ENCODE measurements at places on chromosomes 2 and 18.

DNA sequence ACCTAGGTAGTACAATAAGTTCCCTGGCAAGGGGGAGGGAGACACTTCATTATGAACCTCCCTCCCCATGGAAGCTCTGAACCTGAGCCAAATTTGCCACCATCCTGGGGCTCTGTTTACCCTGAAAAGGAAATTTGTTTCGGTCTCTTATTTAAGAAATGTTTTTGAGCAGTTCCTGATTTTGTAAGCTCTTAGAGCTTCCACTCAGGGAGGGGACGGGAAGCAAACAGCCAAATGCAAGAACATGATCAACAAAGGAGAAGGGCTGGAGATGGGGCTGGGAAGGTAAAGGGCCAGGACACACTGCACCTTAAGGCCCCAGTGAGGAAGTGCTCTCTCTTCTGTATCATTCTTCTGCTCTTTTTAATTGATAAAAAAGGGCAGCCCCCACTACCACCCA is 117.9 kb downstream of the NRP2 start:
- no peak for DNase-seq

DNA sequence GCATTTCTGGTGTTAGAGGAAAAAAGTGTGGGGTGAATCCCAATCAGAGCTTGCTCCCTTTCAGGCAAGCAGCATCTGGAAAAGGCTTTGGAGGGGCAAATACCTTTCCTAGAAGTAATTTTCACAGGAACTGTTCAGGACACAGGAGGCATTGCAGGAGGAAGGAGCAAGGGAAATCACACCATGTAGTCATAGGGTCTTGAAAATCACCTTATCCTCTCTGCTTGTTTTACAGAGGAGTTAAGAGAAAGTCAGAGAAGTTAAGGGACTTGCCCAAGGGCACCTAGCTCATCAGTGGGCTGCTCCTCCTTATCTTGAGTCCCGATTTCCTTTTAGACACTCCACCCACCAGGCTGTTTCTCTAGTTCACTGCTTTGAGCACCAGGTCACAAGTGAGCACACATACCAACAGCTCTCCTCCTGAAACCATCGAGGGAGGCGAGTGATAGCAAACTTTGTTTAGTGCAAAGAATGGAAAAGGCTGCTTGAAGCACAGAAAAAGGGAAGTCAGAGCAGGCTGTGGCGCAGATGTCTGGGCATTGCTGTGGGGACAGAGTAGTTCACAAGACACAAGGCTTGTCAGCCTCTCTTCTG is 89.2 kb upstream of the CXCR4 start:
- peak; percentile 72 for DNase-seq

- DNase-seq: no peak
These were observed 31.9 kb upstream of the CEP68 start for GRCh38 chr2:65024149-65024829.

DNA sequence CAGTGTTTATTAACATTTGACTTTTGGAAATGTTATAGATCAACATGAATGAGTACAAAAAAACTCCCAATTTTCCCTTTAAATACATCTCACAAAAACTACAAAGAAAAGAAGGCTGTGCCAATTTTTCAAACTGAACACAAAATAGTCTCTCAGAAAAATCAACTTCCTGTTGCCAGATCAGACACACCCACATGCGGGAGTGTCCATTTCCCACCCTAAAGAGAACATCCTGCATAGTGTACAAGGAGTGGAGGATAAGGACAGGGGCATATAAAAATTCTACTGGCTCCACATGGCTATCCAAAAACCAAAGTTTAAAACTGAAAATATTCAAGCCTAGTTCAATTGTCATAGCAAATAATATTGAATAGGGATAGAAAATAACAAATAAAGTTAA is 165.3 kb downstream of the ATAD2B start:
- DNase-seq: no peak

- DNase-seq: no peak
These were observed 326.8 kb downstream of the LRRTM1 start for GRCh38 chr2:79977792-79978191.

DNA sequence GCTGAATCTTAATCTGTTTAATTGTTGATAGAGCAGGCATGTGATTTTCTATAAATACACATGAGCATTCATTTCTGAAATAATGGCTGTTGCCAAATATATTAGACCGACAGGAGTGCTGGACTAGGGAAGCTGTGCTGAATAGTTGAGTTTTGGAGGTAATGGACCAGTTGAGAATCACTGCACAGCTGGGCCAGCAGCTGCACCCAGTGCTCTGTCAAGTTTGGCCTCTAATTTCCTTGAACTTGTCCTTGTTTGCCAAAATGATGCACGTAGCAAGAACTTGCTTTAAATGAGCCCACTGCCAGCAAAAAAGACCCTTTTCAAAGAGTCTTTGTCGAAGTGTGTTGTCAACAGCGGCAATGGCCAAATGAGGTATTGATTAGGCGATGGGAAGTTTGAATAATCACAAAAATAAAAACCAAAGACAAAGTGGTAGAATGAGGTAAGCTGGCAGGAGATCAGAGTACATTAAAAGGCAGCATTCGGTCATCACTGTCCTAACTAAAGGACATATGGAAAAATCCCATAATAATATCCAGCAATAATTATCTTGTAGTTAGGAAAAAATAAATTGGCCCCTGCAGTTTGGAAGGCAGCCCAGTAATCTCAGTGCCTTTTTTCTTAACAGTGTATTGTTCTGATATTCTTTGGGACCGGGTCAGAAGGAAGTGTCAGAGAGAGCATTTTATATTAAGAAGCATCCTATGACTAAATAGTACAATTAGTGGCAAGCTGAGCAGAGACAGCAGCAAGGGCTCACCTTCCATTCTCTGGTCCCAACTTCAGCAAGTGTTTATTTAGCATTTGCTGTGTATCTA is 126.2 kb downstream of the RAPGEF4 start:
- no peak for DNase-seq

DNA sequence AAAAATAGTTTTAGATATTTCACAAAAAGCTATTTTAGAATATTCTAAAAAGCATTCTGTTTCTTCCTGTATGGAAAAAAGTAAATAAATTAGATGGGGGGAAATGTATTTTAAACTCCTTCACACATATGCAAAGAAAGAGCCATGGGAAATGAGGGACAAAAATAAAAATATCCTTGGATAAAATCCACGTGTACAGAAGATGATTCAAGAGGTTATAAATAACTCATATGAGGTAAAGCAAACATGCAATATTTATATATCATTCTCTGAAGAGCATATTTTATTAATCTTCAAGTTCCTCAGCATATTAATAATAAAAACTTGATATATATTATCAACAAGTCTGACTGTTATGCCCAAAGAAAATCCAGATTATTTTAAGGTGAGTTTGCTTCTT is 8.8 kb upstream of the GFPT1 start:
- DNase-seq: no peak

GRCh38 chr2:126935774-126936173 is 37.1 kb downstream of the TEX51 start:
- DNase-seq: no peak

- DNase-seq: no peak
These were observed 76.8 kb downstream of the ABI2 start for GRCh38 chr2:203404996-203405395.

DNA sequence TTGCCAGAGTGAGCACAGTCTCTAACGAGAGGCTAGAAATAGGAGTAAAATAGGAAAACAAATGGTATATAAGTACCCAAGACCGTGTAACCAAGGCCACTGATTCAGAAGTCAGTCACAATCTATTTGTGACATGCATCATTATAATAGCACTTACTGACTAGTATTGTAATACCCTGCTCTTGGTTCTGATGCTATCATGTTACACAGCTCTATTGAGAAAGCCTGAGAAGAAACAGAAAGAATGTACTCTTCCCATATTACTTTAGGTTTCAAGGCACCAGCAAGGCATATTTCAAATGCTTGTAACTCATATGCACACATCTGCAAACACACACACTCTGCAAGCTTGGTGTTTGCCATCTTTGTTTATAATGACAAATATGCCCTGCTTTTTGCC is 746.4 kb downstream of the SLC4A3 start:
- DNase-seq: no peak

- DNase-seq: no peak
These were observed 359.5 kb downstream of the RND3 start for GRCh38 chr2:150127995-150128394.

GRCh38 chr2:148913061-148913460 is 38.0 kb downstream of the KIF5C start:
- no peak for DNase-seq

DNA sequence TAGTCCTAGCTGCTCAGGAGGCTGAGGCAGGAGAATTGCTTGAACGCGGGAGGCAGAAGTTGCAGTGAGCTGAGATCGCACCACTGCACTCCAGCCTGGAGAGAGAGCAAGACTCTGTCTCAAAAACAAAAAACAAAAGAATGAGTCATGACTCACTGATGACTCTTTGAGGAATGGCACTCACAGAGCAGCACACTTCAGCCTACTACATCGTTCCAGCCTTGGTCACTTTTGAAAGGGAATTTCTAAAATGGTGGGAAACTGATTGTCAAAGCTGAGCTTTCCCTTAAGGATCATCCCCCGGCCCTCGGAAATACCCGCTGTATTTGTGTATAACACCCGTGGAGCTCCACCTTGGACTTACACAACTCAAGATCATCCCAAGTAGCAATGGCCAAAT is 217.3 kb upstream of the HS6ST1 start:
- DNase-seq: no peak

- no peak for DNase-seq
These were observed 1113.1 kb upstream of the NRXN1 start for GRCh38 chr2:52145005-52145404.

DNA sequence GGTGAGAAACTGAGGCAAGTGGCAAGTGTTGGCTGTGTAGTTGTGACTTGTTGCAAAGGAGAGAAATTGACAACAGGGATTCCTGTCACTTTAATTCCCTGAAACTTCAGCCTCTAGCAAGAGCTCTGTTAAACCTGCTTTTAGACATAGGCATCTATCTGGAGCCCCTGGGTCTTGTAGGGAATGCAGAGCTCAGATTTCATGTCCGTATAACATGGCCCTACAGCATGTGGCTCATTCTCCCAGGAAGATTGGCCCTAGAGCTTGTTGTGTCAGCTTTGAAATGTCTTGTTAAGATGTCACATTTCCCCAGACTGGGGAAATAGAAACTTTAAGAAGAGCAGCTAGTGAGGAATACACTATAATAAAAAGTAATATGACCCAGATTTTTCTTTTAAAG is 115.8 kb downstream of the POLE4 start:
- DNase-seq: no peak

DNA sequence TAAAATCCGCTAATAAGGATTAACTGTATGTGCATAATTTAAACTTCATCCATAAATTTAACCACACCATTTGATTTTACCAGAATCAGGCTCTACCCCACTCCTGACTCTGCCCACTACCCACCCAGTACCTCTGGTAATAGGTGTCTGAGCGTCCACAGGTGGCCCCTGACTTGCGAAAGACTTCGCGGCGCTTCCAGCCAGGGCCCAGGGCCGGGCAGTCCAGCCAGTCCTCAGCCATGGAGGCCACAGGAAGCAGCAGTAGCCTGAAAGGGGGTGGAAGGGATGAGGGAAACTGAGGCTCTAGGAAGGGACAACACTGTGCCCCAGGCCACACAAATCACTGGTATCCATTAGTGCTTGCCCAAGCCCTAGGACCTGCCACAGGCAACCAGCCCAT is 1.6 kb downstream of the MBD1 start:
- no peak for DNase-seq

- DNase-seq: no peak
These were observed 110.9 kb downstream of the NAB1 start for GRCh38 chr2:190759749-190760213.

DNA sequence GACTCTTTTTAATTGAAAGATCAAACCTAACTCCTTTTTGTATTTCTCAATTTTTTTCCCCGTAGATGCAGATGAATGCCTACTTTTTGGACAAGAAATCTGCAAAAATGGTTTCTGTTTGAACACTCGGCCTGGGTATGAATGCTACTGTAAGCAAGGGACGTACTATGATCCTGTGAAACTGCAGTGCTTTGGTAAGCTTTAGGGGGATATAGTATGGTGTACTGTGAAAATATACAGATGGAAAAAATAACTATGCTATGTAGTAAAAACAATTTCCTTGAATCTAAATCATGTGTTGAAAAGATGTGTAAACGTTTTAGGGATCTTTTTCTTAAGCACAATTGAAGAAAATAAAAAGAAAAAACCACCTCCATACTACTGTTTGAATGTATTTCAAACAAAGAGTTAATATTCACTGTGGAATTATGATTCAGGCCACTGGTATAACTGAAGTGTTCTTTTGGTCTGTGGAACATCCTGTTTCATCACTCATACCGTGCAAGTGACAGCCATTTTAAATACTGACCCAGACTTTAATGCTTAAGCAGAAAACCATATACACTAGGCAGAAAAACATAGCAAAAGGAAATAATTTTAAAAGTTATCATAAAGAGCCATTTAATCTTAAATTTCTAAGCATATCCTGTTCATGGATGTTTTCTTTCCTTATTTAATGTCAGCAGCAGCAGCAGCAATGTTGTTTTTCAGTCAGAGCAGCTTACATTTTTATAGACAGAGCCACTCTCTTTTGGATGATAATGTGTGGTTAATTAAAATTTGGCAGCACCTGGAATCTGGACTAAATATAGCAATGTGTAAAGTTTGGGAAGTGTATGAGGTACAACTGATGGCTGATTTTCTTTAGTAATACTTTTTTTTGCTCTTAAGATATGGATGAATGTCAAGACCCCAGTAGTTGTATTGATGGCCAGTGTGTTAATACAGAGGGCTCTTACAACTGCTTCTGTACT is 112.8 kb upstream of the RASGRP3 start:
- DNase-seq: no peak

- DNase-seq: no peak
These were observed 319.7 kb downstream of the CYP26B1 start for GRCh38 chr2:71827973-71828372.

DNA sequence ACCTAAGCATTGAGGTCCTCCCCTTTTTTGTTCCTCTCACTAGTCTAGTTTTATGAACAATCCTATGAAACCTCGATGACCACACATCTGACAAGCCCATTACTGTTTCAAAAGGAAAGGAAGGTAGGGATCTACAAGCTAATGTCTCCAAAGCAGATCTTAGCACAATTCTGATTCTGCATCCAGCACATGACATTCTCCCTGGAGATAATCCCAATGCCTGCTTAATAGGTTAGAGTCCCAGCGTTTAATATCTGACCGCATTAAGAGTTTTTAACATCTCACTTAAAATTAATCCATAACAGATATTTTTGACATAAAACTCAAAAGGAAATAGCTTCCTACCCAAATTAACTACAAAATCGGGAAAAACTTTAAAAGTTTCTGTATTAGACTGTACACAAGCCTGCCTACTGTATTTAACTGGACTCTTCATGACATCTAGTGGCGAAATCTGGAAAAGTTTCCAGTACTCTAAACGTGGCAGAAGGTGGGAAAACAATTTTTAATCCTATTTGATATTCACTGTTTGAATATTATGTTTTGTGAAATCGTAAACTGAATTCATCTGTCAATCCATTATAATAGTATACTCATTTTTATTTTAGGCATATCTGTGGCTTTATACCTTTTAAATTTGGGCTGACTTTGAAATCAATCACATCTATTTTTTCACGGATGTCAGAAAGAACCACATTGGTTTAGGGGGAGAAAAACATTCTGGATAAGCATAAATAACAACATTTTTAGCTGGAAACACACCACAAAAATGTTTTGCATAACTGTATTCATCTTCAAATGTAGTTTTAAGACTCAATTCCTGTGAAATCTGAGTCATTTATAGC is 62.4 kb downstream of the TXNL1 start:
- DNase-seq: no peak

Data from CD4-positive, alpha-beta T cell treated with Interferon gamma for 1 hour (primary cell).